ENCODE measurements at places on chromosomes 5 and 9.

GRCh38 chr9:4792054-4792571, 631 bp upstream of the RCL1 start:
- DNase-seq, result no peak

- no peak for DNase-seq
Measured at GRCh38 chr9:119282476-119283077, 86.7 kb downstream of the BRINP1 start.

DNA sequence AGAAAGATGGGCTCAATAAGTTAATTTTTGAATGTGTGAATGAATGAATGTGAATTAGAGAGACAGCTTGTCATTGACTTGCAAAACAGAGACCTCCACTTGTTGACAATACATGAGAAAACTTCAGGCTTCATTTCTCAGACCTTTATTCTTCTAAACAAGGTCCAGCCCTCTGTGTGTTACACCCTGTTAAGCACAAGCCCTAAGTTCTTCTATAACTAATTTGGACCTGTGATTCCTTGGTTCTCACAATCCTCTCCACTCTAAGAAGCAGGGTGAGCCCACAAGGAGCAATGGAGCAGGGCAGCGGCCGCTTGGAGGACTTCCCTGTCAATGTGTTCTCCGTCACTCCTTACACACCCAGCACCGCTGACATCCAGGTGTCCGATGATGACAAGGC, at the start of gene TMEM174:
TMEM174 (plus strand) TSS at position 243 of the 400 bp plus-strand sequence; CDS start at position 294, 51 bp downstream.
- DNase-seq, result no peak

DNA sequence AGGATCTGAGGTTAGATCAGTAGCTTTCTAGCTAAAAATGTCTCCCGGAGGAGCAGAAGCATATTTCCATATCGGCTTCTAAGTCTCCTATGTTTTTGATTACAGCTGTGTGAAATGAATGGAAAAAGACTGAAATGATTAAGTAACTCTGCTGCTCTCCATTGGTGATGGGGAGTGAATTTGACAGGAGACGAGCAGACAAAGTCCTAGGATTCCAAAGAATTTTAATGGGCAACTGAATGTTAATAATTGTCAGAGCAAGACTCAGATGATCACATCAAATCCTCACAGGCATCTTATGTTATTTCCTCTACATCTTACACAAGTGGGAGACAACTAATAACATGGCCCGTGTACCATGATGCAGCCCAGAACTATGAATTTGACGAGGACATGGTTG, 66.8 kb downstream of the LIX1 start:
- no peak for DNase-seq

GRCh38 chr5:31781772-31782171, 142.8 kb downstream of the PDZD2 start:
- DNase-seq, result no peak

DNA sequence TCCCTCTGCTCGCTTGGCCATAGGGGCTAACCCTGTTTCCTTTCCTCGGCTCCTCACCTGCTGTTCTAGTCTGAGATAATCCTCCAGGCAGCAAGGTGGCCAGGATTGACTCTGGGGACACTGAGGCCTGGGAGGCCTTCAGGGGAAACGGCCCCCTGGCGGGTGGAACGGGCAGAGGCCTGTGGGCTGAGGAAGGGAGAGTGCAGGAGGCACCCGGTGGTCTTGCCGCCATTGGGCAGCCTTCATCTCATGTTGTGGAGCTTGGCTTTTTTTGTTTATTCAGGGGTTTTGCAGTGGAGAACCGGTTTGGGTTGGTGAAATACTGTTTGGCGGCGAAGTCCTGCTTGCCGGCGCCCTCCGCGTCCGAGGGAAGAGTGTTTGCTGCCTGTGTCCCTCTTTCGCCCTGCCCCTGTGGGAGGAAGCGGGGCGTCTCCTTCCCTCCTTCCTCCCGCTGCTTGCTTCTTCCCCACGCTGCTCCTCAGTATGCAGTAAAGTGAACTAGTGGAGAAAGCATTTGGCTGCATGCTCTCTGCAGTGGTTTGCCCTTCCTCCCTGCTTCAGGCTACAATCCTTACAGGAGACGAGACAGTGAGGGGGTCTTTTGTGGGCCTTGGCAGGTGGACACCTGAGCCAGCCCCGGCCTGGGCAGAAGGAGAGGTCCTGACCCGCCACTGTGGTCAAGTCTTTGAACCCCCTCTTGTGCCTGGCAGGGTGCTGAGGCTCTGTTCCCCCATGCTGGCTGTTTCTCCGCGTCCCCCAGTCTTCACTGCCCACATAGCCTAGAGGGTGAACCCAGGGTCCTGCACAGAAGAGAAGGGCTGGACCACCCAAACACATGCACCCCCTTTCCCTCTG, 30.8 kb upstream of the PRDM12 start:
- no peak for DNase-seq

- DNase-seq, result no peak
Measured at GRCh38 chr9:112530751-112531205, 44.2 kb downstream of the KIAA1958 start.

GRCh38 chr5:101515721-101516120, 612.6 kb upstream of the ST8SIA4 start:
- DNase-seq, result no peak

DNA sequence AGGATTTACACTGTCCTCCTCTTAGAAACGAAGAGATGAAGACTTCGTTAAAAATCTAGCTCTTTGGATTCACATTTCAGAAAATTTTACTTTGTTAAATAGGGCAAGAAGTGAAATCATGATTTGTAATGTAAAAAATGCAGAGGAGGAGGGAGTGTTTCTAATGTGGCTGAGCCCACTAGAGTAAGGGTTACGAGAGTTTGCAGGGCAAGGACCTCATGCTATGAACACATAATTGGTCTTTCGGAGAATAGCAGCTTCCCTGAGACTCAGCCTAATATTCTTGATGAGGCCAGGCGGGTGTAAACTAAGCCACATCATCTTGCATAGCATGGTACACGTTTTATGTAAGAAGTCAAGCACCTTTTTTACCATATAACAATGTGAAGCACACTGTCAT, 191.0 kb upstream of the ADAMTS16 start:
- no peak for DNase-seq

GRCh38 chr9:91415290-91415689, 8.3 kb downstream of the NFIL3 start:
- no peak for DNase-seq

DNA sequence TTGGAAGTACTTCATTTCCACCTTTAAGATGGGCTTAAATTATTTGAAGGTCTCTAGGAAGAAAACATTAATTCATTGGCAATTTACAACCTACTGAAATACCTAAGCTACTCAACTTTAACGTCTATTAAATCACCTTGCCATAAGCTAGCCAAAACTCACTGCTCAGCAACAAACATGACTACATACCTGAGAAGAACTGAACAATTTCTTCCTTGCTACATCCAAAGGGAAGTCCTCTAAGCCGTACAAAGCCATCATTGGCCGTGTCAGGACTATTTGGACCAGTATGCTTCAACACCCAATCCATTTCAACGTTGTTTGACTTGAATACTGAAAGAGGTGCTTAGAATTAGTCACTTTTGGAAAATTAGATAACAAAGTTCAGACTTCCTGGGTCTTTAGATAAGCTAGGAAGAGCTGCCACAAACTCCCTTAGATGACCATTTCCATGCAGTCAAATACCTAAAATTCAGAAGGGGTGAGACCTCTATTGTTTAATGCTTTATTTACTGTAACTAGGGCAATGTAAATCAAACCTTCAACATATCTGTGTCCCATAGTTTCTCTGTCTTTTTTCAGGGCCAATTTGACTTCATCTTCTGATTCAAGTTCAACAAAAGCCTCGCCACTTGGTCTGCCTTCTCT, 2.6 kb downstream of the HNRNPH1 start:
- DNase-seq, result no peak

- no peak for DNase-seq
Measured at GRCh38 chr9:80062567-80062966, 490.8 kb downstream of the TLE4 start.

DNA sequence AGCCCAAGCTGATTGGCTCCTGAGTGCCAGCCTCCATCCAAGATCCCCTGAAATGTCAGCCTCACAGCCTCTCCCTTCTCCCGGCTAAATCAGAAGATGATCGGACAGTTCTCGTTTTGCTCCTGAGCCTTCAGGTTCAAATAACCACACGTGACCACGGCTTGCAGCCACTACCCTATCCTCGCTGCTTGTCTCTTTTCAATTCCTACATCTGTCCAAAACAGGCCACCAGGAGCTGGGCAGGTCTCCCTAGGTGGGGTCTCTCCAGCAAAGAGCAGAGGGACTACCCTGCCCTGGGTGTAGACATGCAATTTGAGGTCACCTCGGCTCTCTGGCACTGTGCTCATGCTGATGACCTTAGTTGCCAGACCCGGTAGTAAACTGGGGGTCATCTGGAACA, 224.0 kb upstream of the TBC1D2 start:
- DNase-seq, result peak; percentile 75

DNA sequence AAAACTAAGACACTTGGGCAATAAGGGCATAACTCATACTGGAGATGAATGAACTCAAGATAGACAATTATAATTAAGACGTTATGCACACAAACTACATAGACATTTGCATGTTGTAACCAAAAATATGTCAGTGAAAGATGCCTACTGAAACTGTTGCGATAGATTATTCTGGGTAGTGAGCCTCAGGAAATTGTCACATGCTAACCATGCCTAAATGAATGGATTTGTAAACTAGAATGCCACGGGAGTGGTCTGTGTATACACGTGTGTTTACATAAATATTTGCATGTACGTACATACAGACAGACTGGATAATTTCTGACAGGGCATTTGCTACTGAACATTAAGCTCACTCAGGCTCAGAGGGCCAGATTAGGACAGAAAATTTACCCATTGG, 1.2 kb downstream of the NIPSNAP3B start:
- DNase-seq, result no peak

DNA sequence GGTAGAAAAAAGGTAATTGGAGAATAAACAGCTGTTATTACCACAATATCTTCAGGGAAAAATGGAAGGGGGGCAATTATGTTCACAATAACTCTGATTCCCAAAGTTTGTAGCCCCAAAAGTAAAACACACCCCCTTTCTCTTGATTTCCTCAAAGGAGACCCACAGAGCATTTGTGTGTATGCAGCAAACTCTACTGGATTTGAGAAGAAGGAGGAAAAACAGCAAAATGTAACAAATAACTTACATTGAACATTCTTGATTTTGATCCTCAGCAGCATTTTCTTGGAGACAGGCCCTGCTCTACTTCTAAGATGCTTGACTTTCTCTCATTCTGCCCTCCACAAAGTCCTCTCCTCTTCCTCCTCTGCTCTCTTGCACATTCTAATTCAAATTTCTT, 420.8 kb upstream of the EDIL3 start:
- no peak for DNase-seq

- DNase-seq, result no peak
Measured at GRCh38 chr5:177604116-177604521, 4.2 kb downstream of the B4GALT7 start.

- DNase-seq, result no peak
Measured at GRCh38 chr9:89448821-89449220, 49.1 kb downstream of the SEMA4D start.

DNA sequence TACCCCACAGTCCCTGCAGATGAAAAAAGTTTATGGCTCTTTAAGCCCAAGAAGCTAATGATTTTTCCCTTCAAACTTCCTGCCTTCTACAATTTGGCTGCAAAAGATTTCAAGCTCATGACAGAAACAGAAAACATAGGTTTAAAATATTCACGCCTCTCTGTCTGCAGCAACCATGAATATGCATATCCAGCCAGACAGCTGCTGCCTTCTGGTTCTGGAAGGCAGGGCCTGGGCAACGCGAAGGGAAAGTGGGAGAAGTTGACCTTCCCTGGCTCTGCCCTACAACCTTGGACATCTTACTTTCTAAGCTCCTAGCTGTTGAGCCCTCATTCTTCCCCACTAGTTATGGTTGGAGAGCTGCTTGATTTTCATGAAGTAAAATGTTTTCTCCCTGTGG, 64.8 kb upstream of the CLINT1 start:
- no peak for DNase-seq

- no peak for DNase-seq
Measured at GRCh38 chr9:88477300-88477751, 57.7 kb upstream of the NXNL2 start.

- no peak for DNase-seq
Measured at GRCh38 chr5:83718195-83718825, 2.3 kb downstream of the HAPLN1 start.

GRCh38 chr9:20044686-20045085, 255.8 kb upstream of the SLC24A2 start:
- no peak for DNase-seq

GRCh38 chr9:16501726-16502125, 368.7 kb downstream of the BNC2 start:
- DNase-seq, result no peak

GRCh38 chr9:31390403-31391025, 993.9 kb upstream of the ACO1 start:
- DNase-seq, result no peak

DNA sequence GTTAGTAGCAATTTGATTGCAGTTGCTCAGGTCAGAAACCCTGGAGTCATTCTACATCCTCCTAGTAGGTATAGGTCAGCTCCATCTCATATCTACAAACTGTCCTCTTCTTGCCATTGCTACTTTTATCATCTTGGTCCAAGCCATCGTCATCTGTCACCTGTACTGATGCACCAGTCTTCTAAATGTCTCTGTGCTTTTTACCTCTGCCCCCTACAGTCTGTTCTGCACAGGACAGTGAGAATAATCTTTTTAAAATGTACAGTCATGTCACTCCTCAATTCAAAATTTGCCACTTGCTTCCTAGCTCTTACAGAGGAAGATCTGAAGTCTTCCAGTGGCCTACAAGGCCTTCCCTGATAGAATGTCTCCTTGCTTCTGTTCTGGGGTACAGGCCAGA, 6.8 kb downstream of the NNT start:
- DNase-seq, result no peak

GRCh38 chr5:116520771-116521170, 53.9 kb downstream of the SEMA6A start:
- DNase-seq, result no peak

GRCh38 chr9:129549684-129550083, 71.2 kb downstream of the C9orf50 start:
- no peak for DNase-seq

DNA sequence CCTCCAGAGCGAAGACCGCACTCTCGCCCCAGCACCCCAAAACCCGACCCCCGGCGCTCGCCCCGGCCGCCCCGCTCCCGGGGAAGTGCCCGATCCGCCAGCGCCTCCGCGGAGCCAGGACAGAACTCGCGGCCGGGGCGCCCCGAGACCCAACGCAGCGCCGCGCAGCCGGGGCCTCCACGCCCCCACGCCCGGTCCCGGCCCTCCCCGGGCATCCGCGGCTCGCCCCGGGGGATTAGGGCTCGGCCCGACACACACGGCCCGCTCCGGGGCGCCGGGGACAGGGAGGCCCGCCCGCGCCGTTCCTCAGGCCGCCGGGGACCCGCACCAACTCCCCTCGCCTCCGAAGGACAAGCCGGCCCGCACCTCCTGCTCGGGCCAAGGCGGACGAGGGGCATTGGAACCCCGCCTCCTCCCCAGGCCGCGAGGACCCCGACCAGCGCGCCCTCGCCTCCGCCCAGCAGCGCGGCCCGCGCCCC, 544 bp downstream of the FNBP1 start:
- DNase-seq, result no peak

Data from vagina (tissue), 2 donors.